Posterior cingulate gyrus (tissue), 11 donors: ENCODE measurements at places on chromosomes 16 and 17.
A peak's percentile ranks its signal among the peaks of the same experiment; 100 is the strongest.

GRCh38 chr16:81560979-81561657 is 116.5 kb downstream of the CMIP start:
- no peak for DNase-seq

DNA sequence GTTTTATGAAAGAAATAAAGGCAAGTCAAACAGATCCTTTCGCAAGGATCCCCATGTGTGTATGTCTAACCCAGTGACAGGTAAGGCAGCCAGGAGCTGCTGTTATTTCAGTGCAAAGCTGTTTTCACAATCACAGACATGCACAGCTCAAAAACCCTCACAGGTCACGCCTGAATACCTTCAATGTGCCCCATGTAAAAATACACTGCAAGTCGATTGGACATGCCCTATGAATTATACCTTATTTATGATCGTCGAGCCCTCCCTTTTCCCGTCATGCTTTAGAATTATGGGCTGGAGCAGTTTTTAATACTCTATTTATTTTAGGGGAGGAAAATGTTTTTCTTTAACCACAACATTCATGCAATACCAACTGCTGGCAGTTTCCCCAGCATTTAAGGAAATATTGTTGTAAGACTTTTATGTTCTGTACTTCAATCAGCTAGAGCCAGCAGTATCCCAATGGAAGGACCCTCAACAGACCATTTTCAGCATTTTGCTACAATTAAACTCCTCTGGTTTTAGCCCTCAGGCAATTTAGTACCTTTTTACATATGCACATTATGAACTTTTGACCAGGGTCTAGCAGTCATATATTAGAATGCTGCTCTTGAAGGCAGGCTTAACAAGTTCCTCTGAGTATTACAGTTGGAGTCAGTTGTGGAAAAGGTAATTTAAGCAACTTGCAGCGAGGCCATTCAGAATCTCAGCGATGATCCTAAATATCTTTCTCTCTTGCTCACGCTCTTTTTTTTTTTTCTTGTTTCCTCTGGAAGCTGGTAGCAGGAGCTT is 362.2 kb downstream of the WWOX start:
- no peak for DNase-seq

- no peak for DNase-seq
These were observed 10.6 kb downstream of the NAA60 start for GRCh38 chr16:3454093-3454492.

DNA sequence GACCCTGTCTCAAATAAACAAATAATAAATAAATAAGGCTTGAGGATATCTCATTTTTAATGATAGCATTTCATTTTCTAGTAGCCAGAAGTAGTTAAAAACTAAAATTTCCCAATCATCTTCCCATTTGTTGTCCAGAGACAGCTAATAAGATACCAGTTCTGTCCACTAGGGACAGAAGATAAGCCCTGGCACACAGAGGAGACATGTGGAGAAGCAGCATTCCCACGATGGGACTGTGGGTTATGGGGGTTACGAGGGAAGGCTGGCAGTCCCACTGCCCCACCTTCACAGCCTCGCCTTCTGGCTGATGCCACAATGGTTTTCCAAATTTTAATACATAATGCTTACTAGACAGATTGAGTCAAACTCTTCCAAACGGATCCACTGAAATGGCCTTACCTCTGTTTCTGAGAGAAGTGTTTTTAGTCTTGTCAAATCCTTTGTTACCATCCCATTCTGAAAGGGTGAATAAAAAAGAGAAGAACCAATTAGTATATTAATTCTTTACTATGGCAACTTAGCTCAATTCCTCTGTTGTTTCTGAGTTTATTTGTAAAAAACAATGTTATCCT is 44.2 kb downstream of the HELZ start:
- DNase-seq = no peak

DNA sequence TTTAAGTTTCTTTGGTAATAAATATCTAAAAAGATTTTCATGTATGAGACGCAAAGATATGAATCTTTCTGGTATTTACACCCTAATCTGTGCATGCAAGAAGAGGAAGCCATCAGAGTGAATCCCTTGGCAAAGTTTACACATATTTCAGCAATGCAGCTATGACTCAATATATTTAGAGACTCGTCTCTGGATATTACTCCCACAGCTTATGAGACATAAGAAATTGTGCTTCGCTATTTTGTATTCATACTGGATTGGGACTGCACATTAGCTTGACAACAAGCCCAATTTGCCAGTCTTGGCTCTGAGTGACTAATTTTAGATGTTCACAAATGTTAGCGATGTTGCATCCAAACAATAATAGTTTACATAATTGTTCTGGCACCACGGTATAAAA is 532.0 kb downstream of the CDH11 start:
- DNase-seq = no peak

GRCh38 chr16:75306099-75306762 is 54.8 kb upstream of the BCAR1 start:
- DNase-seq = no peak

GRCh38 chr17:21149621-21150020 is 22.9 kb downstream of the DHRS7B start:
- no peak for DNase-seq

DNA sequence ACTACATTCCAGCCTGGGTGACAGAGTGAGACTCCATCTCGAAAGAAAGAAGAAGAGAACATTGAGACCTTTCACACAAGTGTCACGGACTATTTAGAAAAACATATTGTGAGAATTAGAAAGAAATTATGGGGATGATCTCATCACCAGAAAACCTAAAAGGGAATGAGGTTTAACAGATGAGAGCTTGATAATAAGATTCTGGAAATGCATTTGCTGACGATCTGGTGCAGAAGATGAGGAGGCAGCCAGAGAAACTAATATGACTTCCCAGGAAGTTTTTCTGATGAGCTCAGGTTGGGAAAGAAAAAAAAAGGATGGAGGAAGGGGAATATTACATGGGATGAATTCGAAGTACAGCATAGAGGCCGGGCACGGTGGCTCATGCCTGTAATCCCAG is 10.8 kb upstream of the APOH start:
- no peak for DNase-seq

- DNase-seq = no peak
These were observed 6.2 kb downstream of the MPP2 start for GRCh38 chr17:43900858-43901754.

DNA sequence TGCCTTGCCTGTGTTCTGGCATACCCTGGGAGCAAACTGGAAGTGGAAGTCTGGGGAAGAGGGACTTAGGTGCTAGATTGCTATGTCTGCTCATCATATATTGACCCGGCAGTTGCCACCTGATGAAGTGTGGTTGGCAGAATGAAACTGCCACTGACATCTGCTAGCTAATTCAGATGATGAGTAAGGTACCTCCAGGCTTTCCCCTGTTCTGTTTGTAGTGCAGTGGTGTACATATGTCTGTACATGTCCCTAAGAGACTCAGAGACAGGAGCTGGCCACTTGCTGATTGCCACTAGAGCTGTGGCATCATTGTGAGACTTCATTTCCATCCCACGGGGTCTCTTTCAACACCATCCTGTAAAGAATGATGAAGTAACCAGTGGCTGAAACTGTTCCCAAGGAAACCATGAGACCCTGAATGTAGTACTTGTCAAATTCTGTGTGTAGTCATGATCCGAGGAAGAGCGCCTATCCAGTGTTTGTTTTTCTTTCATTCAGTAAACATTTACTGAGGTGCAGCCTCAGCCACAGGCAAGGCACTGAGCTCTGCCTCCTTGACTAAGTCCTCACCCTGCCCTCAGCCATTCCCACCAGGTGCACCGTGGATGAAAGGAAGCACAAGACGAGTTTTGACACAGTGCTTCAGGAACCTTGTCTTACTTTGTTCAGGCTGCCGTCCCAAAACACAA is 13.2 kb downstream of the CLUAP1 start:
- DNase-seq = no peak

DNA sequence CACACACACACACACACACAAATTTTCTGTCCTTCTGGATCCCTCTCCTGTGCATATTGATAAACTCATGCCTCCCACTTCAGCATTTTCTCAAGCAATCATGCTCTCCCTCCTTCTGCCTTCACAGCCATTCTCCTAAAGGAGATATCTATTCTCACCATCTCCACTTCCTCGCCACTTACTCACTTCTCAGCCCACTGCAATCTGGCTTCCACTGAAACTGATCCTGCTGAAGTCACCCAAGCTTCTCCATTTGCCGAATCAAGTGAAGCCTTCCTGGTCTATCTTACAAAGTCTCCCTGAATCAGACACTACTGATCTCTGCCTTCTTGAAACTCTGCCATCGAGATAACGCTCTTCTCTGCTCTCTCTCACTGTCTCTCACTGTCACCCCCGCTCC is 54.0 kb upstream of the GNAO1 start:
- no peak for DNase-seq

DNA sequence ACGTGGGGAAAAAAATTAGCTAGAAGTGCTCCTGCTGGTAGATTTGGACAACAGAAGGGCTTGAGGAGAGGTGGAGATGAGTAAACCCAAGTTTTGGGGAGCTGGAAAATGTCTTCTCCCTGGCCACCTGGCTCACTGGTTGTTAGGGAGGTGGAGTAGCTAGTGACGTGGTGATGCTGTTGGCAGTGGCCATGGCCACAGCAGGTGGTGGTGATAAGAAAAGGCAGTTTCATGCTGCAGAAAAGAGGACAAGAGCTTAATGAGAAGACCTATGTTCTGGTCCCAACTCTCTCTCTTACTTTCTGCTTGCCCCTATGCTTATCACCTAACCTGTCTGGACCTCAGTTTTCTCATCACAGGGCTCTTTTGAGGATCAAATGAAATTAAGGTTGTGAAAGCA is 223.5 kb upstream of the N4BP1 start:
- peak; percentile 12 for DNase-seq

GRCh38 chr17:32445971-32446370 is 1.7 kb downstream of the PSMD11 start:
- DNase-seq = no peak

- DNase-seq = no peak
These were observed 1.6 kb downstream of the MYO1D start for GRCh38 chr17:32875230-32875917.

DNA sequence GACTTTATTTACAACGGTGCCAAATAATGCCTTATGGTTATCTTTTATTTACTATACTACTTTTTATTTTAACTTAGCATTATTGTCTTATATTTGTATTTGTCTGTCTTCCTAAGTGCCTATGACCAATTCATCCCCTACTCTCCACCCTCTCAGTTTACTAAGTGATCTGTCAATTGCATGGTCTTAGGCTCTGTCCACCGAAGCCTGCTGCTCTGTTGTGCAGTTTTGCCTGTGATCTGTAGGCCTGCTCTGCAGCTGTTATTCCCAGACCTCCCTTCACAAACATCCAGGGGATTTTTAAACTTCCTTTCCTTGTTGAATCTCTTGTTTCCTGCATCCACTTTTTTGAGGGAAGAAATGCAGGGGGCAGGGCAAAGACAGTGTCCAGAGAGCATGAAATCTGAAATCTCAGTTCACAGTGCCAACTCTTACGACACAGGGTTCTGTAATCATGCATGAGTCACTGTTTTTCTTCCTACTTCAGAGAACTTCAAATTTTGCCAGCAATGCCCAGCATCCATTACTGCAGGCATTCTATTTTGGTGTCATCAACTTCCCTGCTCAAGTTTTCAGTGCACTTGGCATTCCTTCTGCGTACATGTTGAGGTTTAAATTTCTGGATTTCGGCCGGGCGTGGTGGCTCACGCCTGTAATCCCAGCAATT is 11.4 kb downstream of the SLFN5 start:
- DNase-seq = no peak

- DNase-seq = no peak
These were observed 80.9 kb upstream of the CBX4 start for GRCh38 chr17:79919862-79920720.

- no peak for DNase-seq
These were observed 43.7 kb upstream of the METRNL start for GRCh38 chr17:83035722-83036121.

DNA sequence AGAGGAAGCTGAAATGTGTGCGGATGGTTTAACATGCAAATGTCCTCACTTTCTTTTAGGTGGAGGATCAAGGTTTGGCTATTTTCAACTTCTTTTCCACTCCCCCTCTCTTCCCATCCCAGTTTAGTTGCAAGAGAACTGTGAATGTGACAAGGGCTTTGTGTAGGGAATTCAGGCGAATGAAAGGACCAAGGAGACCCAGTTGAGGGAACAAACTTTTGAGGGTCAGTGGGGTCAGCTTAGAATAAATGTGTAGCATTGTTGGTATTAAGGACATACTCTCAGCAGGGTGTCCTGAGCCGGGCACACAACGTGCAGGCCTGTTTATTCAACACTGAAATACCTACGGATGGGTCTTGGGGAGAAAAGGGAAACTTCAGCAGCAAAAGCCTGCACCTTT is 346.0 kb downstream of the PMP22 start:
- DNase-seq = no peak

DNA sequence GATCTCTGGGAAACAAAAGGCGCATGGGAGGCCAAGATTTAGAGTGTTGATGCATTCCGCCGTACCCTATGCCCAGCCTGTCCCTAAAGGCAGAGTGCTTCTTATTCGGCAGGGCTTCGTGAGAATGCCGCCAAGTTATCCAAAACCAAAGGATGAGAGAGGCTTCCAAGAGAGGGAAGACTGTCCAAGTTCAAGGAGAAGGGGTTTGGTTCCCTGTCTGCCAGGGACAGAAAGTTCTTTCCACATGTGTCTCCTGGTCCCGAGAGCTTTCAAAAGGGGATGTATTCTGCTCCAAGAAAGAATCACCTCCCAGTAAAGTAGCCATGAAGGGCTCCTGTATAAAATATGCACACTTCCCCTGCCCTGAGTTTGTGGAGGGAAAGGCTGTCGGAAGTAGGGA is 42.1 kb upstream of the CLEC18A start:
- DNase-seq = no peak

DNA sequence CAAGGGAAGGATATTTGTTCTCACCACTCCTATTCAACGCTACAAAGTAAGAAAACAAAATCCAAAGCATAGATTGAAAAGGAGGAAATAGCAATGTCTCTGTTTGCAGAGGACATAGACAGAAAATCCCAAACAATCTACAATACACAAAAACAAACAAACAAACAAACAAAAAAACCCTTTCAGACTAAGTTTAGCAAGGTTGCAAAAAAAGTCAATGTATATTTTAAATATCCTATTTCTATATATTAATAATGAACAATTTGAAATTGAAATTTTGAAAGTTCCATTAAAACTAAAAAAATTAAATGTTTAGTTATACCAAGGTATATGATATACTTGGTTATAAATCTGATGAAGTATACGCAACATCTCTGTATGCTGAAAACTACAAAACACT is 37.2 kb downstream of the MYH10 start:
- no peak for DNase-seq

- DNase-seq = no peak
These were observed 82.2 kb upstream of the CDC42EP4 start for GRCh38 chr17:73393962-73394361.

DNA sequence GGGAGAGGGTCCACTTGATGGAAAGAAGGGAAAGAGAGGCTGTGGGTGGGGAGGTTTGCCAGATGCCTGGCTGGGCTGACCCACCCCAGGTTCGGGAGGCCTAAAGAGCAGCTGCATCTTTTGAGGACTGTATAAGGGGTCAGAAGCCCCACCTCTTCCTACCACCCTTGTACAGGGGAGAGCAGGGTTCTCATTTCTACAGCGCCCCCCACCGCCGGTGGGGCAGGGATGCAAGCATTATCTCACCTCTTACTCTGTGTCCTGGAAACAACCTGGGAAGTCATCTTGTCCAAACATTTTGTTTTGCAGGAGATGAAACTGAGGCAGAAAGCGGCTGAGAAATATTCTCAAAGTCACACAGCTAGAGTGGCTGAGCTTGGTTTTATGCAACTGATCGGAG is 22.5 kb upstream of the CCDC182 start:
- no peak for DNase-seq

- no peak for DNase-seq
These were observed 28.0 kb downstream of the AP1G1 start for GRCh38 chr16:71780521-71781089.

- DNase-seq = no peak
These were observed 129.3 kb downstream of the NTN1 start for GRCh38 chr17:9150446-9151090.
